Hematopoietic multipotent progenitor cell (in vitro differentiated cells): ENCODE measurements at places on chromosomes 6 and 20.

- DNase-seq: no peak
Observed at GRCh38 chr6:1834207-1834606, 224.5 kb downstream of the FOXC1 start.

- DNase-seq: no peak
Observed at GRCh38 chr6:42933205-42933604, 3.9 kb downstream of the CNPY3 start.

DNA sequence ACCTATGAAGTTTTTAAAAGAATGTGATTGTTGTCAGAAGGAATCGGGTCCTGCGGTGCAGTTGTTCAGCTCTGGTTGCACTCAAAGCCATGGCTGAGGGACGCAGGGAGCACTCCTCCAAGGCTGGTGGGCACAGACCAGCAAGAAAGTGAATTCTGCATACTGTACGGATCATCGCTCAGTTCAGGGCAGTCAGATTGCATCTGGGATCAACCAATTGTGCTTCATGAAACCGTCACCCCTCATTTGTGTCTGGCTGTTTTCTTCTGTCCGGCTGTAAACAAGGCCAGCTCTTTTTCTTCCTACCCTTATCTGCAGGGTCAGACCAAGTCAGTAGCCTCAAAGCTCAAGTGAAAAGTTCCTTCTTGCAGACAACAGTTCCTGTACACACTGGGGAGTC is 478.3 kb downstream of the TFAP2A start:
- no peak for DNase-seq

DNA sequence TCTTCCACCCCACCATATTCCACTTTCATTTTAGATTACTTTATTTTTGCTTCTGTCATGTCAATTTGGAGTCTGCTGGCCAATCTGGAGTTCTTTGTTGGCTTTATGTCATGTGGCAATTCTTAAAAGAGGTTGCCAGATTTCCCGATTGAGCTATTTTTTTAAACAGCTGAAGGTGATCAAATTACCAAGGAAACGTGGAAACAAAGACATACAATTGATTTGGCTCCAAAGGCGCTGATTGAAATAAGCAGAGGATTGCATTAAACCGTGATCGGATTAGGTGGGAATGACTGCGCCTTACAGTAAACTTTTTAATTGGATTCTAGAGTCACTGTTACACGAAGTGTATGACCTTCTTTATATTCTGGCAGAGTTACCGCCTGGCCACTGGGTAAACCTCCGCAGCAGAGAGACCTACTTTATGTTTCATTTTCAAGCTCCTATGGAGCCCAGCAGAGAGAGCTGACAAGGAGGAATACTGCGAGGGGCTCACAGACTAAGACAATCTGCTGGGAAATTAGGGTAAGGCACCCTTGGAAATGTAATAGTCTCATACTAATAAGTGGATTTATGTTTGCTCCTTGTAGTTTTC is 37.9 kb downstream of the SIM1 start:
- DNase-seq: no peak

DNA sequence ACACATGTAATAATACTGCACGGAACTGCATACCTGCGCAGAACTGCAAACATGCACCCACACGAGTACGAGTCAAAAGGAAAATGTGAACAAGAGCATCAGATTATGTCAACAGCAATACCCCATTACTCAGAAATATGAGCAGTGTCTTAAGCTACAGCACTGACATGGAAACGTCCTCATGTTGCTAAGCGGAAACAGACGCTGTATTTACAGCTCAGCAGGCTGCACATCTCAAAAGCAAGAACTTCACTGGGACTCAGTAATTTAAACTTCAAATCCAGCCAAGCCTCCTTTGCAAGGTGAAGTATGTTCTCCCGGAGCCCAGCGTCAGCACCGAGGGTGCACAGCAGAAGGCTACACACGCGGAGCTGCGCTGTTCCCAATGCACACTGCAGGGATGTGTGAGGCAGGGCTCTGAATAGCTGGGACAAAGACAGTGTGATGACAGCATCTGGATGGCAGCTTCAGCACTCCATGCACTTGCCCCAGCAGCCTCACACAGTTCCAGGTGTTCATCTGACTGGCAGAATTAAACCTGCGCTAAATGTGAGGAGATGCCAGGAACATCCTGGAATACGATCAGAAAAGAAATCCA is 202.8 kb downstream of the WDR27 start:
- no peak for DNase-seq

DNA sequence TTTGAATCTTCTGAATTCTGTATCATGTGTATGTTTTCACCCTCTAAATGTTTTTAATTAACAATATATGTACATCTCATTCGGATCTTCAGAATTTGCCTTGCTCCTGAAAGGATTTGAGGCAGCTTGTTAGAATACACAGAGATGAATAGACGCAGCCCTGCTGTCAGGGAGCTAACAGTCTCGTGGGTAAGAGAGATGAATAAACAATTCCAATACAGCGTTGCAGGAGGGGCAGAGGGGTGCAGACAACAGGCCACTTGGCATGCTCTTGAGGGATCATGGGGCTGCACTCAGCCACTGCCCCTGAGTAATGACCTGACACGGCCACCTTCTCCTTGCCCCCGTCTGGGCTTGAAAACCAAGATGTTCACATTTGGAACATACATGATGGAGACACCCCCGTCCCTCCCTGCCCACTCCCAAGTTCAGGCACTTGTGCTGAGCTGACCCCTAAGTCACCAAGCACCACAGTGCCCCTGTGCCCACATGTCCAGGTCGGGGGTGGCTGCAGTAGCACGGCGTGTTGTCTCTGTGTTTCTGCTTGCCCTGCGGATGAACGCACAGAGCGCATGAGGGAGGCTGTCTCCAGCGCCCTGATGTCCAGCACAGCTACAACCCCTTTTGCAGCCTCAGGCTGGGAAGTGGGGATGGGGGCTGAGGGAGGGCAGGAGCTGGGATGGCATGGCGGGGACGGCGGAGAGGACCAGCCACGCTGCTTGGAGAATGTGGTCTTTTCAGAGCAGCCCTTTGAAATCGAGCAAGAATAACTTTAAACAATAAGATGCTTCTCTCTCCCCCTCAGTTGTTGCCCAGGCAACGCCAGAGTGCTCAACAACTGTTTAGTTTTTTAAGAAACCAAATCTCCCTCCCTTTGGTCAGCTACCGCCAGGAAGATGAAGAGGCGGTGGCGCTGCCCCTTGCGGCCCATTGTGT is 33.0 kb upstream of the CDH22 start:
- DNase-seq: no peak

GRCh38 chr6:27422651-27423332 is 34.2 kb downstream of the ZNF391 start:
- DNase-seq: no peak

DNA sequence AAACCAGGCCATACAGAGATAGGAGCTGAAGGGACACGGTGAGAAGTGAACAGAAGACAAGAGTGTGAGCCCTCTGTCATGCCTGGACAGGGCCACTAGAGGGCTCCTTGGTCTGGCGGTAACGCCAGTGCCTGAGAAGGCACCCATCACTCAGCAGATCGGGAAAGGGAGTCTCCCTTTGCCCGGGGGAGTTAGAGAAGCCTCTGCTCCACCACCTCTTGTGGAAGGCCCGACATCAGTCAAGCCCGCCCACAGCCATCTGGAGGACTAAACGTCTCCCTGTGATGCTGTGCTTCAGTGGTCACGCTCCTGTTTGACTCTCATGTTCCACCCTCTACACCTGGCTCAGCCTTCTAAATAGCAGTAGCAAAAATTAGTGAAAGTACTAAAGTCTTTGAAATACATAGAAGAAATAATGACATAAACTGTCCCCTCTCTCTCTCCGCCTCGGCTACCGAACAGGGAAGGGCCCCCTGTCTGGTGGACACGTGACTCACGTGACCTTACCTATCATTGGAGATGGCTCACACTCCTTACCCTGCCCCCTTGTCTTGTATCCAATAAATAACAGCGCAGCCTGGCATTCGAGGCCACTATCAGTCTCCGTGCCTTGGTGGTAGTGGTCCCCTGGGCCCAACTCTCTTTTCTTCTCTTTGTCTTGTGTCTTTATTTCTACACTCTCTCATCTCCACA is 66.7 kb downstream of the RPP21 start:
- DNase-seq: peak; percentile 33

DNA sequence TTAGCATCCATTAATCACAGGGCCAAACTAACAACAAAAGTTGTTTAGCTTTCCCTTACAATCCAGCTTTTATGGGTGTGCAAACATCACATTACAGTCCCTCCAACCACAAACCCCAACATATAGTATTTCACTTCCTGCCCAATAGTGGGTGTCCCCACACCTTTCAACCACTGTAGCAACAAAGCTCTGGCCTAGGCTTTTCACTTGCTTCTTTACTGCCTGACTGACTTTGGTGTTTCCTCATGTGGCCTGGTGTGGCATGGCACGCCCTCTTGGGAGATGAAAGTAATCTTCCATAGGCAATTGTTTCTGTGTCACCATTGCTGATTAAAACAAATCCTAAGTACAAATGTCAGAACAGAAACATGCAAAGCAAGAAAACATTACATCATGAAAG is 46.3 kb downstream of the MCM8 start:
- DNase-seq: peak; percentile 21

- DNase-seq: no peak
Observed at GRCh38 chr6:153003366-153003690, 819 bp upstream of the MTRF1L start.
